ENCODE measurements at places on chromosomes 1 and 21.

- no peak for DNase-seq
These were observed 8.4 kb upstream of the XKR8 start for GRCh38 chr1:27951396-27951795.

DNA sequence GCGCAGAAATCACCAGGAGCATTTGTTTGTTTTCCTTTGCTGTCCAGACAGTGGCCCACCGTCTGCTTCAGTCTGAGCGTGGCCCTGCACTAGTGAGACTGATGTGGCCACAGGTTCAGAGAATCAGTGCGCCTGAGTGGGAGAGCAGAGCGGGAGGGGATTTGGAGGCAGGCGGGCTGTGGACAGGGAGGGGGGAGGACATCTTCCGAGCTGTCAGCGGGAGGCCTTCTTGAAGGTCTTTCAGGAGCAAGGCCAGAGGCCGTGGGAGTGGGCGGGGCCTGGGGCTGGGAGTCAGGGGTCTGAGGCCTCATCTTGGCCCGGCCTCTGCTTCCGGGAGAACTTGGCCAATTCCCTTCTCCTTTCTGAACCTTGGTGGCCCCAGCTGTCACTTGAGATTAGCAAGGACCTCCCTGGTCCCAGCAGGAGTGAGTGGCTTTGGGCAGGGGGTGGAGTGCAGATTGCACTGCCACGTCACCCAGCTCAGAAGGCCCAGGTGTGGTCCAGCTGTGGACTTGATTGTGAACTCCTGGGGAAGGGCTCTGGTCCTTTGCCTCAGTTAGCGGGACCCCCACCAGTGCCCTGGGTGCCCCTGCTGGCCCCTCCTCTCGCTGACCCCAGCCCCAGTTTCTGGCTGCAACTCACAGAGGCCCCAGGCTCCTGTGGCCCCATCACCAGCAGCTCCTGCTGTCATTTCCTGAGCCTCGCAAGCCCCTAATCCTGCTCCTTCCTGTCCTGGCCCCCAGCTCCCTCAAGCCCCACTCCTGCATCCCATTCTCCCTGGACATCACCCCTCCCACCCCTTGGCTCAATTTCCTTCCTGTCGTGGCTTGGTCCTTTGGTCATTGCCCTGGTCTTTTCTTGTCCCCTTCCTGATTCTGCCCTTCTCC lies 8.4 kb downstream of the TNFRSF1B start:
- DNase-seq = no peak

DNA sequence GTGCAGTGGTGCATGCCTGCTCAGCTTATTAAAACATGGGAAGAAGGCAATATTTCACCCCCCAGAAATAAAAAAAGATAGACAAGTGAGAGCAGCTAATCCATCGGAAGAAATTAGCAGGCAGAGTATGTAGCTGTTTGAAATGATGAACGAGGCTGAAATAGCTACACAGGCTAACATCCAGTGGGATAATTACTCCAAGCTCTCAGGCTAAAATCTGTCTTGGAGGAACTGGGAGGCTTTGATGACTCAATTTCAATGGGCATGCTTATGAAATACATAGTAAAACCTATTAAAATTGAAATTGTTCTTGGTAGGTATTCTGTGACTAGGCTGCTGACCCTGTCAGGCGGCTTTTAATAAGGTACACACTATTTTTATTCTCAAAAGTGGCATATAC lies 84.1 kb upstream of the RRP15 start:
- DNase-seq = no peak

DNA sequence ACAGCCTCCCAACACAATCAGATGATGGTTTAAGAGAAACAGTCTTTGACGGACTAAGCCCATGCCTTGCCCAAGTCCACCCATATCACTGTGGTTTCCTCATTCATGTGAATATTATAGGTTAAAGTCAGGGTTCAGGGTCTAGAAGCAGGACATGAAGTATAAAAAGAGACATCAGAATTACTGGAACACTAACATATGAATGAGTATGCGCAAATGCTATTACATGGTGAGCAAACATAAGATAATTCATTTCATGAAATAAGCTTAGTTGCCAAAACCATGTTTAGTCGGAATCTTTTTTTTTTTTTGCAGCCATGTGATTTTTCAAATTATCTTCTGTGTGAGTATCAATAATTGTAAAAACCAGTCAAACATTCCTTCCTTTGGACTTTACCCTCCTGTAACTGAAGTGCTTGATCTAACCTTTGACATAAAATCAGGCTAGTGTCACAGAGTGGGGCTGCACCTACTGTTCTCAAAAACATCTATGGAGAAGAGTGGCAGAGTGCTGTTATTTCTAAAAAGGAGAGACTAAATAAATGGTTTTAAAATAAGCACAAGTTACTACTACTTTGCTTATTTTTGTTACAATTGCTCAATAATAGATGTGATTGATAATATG lies 84.9 kb upstream of the NRIP1 start:
- no peak for DNase-seq

DNA sequence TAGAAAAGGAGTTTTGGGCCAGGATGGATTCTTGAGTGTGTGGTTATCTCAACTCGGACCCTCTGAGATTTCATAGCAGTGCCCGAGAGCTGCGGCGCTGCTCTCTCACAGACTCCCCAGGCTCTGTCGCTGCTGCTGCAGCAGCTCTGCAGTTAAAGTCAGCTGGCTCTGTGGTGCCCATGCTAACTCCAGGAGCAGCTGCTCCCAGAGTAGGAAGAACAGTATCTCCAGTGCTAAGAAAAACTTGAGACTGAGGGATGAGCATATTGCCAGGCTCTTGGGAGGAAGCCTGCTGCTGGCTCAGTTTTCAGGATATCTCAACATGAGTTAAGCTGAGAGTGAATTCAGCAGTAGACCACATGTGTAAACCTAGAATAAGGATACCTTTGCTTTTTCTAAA lies 4.5 kb downstream of the LCE2D start:
- DNase-seq = no peak

DNA sequence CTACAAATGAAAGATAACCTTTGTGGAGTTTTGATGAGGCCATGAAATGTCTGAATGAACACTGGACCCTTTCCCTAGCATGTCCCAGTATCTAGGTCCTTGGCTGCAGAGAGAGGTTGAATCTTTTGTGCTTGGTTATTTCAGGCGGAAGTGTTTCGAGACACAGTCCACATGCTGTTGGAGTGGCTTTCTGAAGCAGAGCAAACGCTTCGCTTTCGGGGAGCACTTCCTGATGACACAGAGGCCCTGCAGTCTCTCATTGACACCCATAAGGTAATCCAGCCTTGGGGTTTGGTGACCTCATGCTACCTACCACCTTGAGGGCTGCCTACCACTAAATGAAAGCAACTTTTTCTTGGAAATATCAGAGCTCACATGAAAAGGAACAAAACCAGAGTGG lies 38.9 kb upstream of the BMP8A start:
- no peak for DNase-seq

DNA sequence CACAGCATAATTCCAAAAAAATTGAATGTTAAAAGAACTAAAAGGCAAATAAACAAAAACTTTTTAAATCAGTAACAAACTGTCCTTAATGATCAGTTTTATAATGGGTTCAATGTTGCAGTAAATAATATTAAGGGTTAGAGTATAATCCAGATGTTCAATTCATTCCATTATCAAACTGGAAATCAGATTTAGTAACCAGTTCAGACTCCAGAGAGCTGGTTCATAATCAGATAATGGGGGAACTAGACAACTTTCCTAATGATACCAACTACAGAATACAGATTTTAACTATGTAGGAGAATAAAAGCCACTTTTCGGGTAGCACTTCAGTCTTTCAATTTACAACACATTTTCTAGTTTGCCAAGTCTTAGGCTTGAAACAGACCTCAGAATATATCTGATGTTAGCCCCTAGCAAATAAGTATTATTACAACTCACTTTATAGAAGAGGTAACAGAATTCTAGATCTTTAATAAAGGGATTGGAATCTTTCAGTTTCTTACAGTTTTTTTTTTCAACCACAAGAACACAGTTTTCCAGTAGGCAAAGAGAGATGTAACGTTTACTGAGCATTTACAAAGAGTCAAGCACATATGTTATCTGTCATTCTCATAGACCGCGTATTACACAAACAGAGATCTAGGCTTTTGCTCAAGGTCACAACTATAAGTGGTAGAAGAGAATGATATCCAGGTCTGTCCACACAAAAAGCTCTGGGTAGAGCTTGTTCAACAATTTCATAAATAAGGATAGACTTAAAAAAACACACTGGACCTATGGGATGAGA lies 1.9 kb upstream of the DCAF6 start:
- DNase-seq = no peak

DNA sequence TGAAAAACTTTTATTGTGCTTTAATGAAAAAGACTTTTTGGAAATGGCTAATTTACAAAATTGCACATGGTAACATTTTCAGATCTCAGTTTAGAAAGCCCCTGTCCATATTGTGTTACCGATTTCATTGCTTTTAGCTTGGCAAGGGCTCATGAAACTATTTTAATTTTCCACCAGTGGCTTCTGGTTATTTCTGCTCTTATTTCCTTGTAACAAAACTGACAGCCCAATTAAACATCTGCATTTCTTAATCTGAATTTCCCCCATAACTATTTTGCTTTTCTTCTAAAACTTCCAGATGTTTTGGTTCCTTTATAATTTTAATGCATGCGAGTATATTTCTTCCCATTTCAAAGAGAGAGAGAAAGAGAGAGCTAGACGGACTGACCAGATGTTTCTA lies 264.8 kb downstream of the PTPRC start:
- no peak for DNase-seq

DNA sequence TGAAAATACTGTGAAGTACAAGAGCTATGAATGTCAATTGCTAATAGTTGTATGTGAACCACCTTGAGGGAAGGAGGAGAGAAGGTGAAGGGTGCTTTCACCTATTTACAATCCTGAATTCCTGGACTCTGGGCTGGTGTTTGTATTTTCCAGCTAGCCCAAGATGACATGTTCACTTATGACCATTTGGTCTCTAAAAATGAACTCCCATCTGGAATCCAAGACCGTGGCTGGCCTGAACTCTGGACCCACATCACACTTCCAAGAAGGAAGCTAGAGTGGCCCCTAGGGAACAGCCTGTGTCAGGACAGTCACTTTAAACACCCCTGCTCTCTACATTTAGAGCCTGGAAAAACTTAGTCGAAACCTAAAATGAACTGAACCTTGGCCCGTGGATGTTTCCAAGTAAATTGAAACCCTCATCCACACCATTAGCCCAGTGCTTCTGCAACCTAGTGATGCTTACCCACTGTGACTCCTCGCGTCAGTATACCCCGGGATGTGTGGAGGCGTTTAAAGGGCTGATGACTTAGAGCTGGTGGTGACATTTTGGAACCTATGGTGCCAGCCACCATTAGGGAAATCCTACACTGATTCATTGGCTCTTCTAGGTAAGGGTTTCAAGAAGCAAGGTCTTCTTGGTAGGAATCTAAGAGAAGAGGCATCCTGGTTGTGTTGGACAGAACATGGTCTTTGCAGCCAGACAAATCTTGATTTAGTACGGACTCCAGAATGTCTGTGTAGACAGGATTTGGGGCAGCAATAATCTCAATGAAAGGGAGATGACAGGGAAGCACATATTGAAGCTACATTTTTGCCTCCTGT lies 171.5 kb upstream of the IRF2BP2 start:
- no peak for DNase-seq

DNA sequence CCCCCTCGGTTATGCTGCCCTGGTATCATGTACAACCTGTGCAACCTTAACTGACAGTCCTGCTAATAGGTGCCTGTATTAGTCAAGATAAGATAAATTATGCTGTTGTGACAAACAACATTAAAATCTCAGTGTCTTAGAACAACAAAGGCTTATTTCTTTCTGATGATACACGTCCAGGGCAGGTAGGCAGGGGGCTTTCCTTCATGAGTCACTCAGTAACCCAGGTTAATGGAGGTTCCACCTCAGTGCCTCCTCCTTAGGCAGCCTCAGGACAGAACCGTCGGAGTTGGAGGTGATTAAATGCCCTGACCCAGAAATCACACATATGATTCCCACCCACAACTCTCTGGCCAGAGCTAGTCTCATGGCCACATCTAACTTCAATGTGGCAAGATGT lies 94.6 kb upstream of the CASZ1 start:
- DNase-seq = no peak

DNA sequence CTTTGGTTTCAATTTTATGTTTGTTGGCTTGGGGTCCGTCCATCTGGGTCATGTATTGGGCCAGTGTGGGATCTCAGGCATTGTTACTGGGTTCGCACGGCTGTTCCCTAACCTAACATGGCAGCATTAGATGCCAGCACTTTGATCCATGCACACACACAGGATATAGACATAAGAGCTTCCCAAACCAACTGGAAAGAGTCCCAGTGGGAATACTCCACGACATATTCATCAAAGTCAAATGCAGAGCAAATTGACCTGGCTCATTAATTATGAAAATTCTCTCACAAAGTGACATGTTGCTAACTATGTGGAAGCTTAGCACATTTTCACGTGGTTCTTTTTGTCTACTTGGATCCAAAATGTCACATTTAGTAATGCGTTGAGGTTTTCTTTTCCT lies 130.4 kb downstream of the SETD4 start:
- no peak for DNase-seq

GRCh38 chr1:172818841-172819527 lies 160.1 kb downstream of the FASLG start:
- DNase-seq = no peak

DNA sequence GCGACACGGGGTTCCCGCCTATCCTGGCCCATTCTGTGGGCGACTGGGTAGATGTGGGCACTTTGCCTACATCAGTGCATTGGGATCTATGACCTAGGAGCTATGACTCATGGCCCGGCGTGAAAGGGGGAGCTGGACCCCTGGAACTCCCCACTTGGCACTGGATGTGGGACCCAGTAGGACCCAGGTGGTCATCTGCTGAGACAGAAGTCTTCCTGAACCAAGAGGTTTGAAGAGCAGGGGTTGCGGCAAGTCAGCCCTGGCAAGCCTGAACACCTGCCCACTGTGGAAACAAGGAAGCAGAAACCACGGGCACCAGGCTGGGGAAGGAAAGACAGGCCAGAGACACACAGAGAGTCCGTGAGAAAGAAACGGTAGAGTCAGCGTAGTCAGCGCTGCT lies 656.7 kb downstream of the AJAP1 start:
- no peak for DNase-seq

All from fibroblast of skin of left quadriceps (primary cell).